IMR-90 (cell line): ENCODE measurements at places on chromosomes 3 and 15. TPM values are rescaled to one million over a fixed set of nuclear protein-coding genes. Genes with fewer than 3 reads are reported as not detected.

PROS1 gene
- total RNA-seq = 1.6 and 2.5 TPM in 2 replicates

C3orf70 gene
- 1.8 and 2.8 TPM in 2 replicates for total RNA-seq

DNA sequence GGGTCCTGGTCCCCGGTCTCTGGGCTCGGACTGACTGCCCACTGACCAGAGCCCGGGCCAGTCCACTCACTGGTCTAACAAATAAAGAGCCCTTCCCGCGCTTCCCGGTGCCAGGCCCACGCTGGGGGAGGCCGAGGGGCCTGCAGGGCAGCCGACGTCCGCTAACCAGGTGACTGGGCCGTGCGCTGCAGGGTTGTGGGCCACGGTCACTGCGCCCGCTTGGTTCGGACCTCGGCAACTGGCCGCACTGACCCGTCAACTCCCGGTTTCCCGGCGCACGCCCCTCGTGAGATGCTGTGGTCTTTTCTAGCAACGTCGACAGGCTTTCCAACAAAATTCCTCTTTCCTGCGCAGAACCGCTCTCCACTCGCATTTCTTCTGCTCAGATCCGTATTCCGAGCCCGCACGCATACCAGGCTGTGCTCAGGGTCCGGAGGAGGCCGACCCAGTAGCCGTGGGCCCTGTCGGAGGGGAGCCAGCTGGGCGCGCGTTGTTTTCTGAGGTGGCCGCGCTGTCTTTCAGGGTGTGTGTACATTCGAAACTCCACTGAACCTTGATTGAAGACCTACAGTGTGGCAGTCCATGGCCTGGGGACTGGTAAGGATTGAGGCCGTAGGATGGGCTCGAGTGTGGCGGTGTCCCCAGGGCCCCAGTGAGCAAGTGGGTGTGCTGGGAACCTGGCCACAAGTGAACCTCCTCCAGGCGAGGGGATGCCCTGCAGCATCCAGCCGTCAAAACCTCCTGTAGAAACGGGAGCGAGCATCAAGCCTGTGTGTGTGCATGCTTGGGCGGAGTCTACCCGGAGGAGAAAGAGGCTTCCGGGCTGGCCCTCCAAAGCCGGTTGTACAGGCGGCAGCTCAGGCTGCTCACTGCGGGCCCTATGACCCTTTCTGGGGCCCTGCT lies 875 bp upstream of the NT5DC2 start:
- DNase-seq = peak; percentile 28
- peak overlapping the region; percentile 74 for H3K4me3 ChIP-seq
- peaks cover 34% of the 10 kb centered on the region for H3K4me1 ChIP-seq
- no peaks in the 10 kb centered on the region for H3K36me3 ChIP-seq

DNA sequence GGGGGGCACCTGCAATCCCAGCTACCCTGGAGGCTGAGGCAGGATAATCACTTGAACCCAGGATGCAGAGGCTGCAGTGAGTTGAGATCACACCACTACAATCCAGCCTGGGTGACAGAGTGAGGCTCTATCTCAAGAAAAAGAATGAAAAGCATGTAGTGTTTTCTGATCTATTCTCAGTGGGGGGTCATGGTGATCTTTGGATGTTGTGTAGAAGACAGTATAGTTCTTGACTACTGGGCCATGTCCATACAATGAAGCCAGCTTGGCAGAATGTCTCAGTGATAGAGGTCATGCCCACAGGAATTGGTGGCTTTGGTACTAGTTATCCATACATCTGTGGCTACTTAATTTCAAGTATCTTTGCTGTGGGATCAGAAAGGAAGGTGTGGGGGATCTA lies 26.8 kb upstream of the NANOGP8 start:
- H3K27me3 ChIP-seq = no peaks in the 10 kb centered on the region
- H3K36me3 ChIP-seq = no peaks in the 10 kb centered on the region
- no peaks in the 10 kb centered on the region for H3K4me1 ChIP-seq
- H3K4me3 ChIP-seq = no peak overlapping the region

CHRM5 gene
- total RNA-seq = under 0.01 TPM in 2 replicates

GRCh38 chr3:163490119-163490518 lies 1588.2 kb downstream of the SI start:
- no peaks in the 10 kb centered on the region for H3K27me3 ChIP-seq
- no peak for DNase-seq
- no peaks in the 10 kb centered on the region for H3K4me1 ChIP-seq
- H3K36me3 ChIP-seq = no peaks in the 10 kb centered on the region

DNA sequence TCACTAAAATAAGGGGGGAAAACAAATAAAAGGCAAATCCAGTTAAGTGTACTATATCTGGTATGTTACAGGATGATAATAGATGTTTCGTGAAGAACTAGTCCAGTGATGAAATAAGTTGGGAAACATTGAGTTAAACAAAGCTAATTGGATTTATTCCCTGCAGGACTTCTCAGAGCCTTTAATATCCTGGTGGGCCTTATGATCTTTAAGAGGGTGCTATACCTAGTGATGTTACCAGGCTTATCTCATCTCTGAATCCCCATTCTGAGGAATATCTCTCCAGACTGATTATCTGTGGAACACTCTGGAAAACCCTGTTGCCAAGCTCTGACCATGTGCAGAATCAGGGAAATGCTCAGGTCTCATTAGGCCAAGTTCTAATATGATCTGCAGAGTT lies 54.8 kb upstream of the POMGNT2 start:
- no peaks in the 10 kb centered on the region for H3K36me3 ChIP-seq
- H3K4me1 ChIP-seq = peaks cover 2% of the 10 kb centered on the region; the same call in 1 of the 2 replicates
- H3K27me3 ChIP-seq = no peaks in the 10 kb centered on the region

FGD5 gene
- not detected in 2 replicates for total RNA-seq

MME gene
- total RNA-seq = 19.4 and 22.8 TPM in 2 replicates

SAMD7 gene
- not detected in 2 replicates for total RNA-seq

DNA sequence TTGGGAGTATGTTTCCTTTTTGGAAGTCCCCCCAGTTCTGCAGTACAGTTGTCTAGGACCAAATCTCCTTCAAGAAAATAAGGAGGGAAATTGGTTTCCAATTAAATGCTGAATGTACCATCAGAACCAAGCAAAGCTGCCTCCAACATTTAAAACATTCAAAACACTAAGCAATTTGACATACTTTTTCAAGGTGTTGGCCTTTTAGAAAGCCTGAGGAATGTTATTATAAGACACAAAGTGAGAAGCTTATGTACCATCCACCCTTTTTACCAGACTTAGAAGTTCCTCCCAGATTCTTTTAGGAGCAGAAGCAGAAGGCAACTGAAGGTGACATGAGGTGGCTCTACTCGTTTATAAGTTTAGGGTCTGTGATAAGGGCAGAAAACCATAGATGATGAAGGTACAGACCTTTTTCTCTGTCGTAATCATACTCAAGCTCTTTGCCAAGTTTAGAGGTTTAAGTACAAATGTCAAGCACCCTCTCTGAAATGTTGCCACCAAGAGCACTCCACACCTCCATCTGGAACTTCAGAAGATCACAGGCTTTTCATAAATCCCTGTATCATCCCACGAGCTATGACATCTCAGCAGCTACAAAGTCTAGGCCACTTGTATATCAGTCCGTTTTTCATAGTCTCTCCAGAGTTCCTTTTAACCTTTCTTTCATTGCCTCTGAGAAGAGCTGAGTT lies 282.5 kb upstream of the THBS1 start:
- no peak for DNase-seq
- peaks cover 15% of the 10 kb centered on the region for H3K4me1 ChIP-seq
- H3K27me3 ChIP-seq = no peaks in the 10 kb centered on the region
- H3K27ac ChIP-seq = no peak overlapping the region
- H3K4me3 ChIP-seq = no peak overlapping the region
- no peaks in the 10 kb centered on the region for H3K36me3 ChIP-seq

GRCh38 chr3:197205675-197206074 lies 92.7 kb downstream of the DLG1 start:
- H3K27ac ChIP-seq = no peak overlapping the region
- H3K4me3 ChIP-seq = no peak overlapping the region
- DNase-seq = no peak
- no peaks in the 10 kb centered on the region for H3K27me3 ChIP-seq

SNUPN gene
- total RNA-seq = 23.8 and 28.6 TPM in 2 replicates

DNA sequence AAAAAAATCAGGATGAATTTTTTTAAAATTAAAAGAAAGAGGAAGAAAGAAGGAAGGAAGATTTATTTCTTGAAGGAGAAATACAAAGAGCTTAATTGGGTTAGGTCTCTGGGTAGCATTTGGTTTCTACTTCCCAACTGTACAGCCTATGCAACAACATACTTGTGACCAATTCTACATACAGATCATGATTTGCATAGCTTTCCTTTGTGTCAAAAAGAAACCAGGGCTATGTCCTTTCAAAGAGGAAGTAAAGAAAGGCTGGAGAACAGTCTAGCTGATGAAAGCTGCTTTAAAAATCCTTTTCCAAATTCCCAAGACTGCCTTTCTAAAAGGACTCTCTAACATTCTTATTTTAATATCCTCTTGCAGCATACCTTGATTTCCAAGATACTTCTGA lies 6.1 kb upstream of the HGD start:
- H3K36me3 ChIP-seq = no peaks in the 10 kb centered on the region
- DNase-seq = peak; percentile 79
- H3K27me3 ChIP-seq = no peaks in the 10 kb centered on the region
- H3K27ac ChIP-seq = peak overlapping the region; percentile 44; the same call in 1 of the 2 replicates
- H3K4me3 ChIP-seq = no peak overlapping the region

PRR23A gene
- not detected in 2 replicates for total RNA-seq

DNA sequence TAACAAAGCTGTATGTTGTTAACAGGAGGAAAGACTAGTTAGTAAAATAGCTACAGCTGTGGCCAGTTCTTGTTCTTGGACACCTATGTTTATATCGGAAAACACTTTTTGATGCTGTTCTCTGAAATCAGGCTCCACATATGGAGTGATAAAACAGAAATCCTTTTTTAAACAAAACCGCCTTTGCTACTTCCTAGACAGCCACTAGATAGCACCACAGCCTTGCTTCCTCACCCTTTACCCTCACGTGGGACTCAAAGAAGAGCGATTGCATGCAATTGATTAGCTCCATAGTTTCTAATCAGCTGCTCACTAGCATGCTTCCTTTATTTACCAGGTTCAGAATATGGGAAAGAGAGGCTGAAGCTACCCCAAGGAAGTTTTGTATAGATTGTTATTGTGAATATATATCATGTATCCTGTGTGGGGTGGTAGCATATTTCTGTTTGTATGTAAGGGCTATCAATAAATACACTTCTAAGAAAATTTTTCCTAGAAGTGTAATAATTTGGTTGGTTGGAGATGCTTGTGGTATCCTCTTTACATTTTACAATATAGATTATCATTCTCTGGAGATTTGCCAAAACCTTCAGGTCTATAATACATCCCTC lies 4.3 kb upstream of the MTFMT start:
- H3K36me3 ChIP-seq = no peaks in the 10 kb centered on the region
- H3K27ac ChIP-seq = no peak overlapping the region
- peak; percentile 66 for DNase-seq
- H3K4me3 ChIP-seq = no peak overlapping the region
- H3K4me1 ChIP-seq = peaks cover under 1% of the 10 kb centered on the region; the same call in 1 of the 2 replicates

- H3K27ac ChIP-seq = no peak overlapping the region
- H3K36me3 ChIP-seq = no peaks in the 10 kb centered on the region
- H3K4me1 ChIP-seq = no peaks in the 10 kb centered on the region
- no peak for DNase-seq
- no peak overlapping the region for H3K4me3 ChIP-seq
These were observed 81.0 kb downstream of the CGGBP1 start for GRCh38 chr3:87977765-87978164.

DNA sequence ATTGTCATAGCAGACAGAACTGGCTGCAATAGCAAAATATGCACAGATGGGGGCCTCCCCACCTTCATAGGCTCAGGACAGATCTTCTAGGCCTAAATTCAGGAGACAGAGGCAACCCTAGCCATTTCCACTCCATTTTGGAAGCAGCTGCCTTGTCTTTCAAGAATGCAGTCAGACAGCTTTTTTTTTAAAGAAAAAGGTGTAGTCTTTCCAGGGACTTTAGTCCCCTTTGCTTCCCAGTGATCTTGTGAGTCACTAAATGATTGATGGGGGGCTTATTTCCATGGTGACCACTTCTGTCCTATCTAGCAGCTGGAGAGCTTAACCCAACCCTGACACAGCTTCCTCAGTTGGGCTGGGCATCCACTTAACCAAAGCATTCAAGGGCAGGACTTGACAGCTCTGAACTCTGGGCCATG lies 165.9 kb downstream of the TPRG1 start:
- no peaks in the 10 kb centered on the region for H3K4me1 ChIP-seq
- DNase-seq = no peak
- H3K4me3 ChIP-seq = no peak overlapping the region
- H3K36me3 ChIP-seq = no peaks in the 10 kb centered on the region
- H3K27me3 ChIP-seq = no peaks in the 10 kb centered on the region

DNA sequence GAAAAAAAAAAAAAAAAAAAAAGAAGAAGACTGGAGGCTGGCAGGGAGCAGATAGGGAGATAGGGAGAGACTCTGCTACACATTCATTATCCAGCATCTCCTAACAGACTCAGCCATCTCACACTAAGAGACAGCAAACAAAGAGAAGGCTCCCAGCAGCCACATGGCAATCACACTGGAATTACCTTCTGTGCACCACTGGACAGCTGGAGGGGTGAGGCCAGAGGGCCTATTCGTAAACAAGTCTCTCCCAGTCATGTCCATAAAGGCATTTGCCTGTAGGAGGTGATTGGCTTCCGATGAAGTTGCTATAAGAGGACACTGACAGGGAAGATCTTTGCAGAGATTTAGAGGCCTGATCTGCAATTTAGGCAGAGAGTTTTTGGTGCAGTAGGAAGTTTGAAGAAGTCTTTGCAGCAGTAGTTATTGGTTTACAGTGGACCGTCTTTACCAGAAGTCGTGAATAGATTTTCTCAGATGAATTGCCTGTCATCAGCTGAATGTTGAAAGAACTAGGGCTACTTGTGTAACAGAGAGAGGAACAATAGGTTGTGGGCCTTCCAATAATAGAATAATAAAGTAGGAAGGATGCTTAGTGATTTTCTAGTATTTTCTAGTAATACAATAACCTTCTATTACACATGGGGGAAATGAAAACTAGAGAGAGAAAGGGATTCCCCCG lies 89.7 kb downstream of the TP63 start:
- H3K36me3 ChIP-seq = no peaks in the 10 kb centered on the region
- no peak overlapping the region for H3K4me3 ChIP-seq
- peaks cover 1% of the 10 kb centered on the region; the same call in 1 of the 2 replicates for H3K4me1 ChIP-seq
- no peaks in the 10 kb centered on the region for H3K27me3 ChIP-seq

APOD gene
- not detected in 2 replicates for total RNA-seq

DNA sequence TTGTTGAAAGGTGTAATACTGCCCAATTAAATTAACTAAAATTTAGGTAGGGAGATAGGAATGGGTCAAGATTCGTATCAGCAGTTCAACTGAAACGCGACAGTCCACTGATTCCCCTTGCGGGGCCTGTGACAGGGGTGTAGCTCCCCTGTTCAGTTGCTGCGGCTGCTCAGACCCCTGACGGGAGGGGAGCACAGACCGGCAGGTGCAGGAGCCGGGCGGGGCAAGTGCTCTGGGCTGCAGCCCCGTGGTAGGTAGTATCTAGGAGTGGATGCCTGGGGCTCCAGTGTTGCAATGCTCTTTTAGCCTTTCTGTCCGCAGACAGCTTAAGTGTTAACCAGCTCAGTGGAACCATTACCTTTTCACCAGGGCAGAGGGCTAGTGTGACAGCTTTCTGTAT lies 164.9 kb downstream of the ROBO2 start:
- no peaks in the 10 kb centered on the region for H3K4me1 ChIP-seq
- no peak overlapping the region for H3K27ac ChIP-seq
- no peak for DNase-seq
- H3K36me3 ChIP-seq = no peaks in the 10 kb centered on the region
- no peak overlapping the region for H3K4me3 ChIP-seq
- no peaks in the 10 kb centered on the region for H3K27me3 ChIP-seq

MYL3 gene
- not detected in 2 replicates for total RNA-seq
